ENCODE measurements at places on chromosomes 6 and 20.
A peak's percentile ranks its signal among the peaks of the same experiment; 100 is the strongest.

DNA sequence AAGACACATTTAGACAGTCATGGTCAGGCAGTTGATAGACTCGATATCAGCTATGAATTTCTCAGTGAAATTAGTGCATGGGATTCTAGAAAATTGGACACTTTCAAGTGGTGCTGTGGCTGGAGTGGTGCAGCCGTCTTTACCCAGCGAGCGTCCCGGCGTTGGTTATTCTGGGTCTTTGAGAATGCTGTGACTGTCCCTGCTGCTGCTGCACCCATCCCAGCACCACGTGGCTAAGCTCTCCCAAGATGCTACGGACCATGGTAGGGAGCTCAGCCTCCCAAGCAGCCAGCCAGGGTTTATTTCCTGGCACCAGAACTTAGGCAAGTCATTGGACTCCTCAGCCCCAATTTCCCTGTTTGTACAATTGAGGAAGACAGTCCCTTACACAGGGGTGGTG, 147.2 kb upstream of the RPS6KA2 start:
- DNase-seq = no peak

GRCh38 chr6:916131-916530, 223.2 kb upstream of the EXOC2 start:
- DNase-seq = no peak

- DNase-seq = no peak
Measured at GRCh38 chr6:16544006-16544405, 217.3 kb downstream of the ATXN1 start.

- peak; percentile 41 for DNase-seq
Measured at GRCh38 chr6:125812394-125813292, 21.9 kb downstream of the NCOA7 start.

DNA sequence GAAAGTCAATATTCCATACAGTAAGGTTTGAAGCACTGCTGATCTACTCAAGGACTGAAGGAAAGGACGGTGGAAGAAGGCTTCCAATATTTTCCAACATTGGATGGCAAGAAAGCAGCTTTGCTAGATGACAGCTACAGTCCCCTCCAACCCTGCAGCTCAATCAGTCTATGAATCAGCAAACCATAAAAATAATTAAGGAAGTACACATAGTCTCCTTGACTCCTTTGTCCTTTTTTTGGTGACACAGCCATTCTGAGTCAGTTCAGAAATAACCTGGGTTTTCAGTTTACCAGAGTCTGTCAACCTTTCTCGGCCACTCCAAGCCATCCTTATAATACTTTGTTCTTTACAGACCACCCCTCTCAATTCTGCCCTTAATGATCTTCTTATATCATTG, 232.5 kb downstream of the IBTK start:
- no peak for DNase-seq

DNA sequence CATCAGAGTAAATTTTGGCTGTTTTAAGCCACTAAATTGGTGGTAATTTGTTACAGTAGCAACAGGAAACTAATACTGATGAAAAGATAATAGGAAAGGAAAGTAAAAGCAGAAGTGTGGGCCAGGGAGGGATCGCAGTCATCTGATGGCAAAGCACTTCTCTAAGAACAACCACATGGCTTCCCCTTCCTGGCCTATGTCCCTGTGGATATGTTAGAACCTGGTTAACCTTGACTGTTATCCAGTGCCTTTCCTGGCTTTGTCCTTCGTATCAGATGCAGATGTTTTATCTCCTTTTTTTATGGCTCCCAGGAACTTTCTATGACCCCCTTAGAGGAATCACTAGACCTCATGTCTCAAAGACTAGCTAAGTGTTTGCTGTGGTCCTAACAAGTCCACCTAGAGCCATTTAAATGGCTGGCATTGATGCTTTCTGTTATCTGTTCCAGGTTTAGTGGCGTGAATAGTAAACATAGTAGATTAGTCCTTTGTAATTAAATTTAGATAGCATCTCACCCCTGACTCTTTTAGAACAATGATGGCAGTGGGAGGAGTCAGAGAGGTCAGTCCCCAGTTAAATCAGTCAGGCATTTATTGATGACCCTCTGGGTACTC, 79.2 kb upstream of the PHACTR2 start:
- DNase-seq = no peak

DNA sequence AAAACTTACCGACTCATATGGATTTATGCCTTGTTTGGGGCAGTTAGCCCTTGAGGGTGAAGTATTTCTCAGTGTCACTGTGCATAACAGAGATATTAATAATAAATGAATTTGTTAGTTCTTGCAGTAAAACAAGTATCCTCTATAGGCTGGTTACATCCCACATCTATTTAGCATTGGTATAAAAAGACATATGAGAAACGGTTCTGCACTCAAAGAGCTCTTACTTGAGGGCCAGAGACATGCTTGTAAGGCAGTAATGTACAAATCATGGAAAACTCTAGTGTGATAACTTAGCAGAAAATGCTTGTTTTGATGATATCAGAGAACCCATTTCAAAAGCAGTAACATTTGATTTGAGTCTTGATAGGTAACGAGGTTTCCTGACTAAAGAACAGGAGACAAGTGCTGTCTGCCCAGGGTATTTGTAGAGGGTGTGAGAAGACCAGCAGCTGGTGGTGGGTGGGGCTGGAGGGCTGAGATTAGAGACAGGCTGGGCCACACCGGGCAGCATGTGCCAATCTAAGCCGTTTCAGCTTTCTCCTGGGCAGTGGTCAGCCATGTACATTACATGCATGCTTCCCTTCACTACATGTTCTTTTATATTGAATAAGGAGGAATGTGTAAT, 46.3 kb downstream of the TULP4 start:
- peak; percentile 73 for DNase-seq

- DNase-seq = no peak
Measured at GRCh38 chr6:122246906-122247658, 152.4 kb upstream of the HSF2 start.

GRCh38 chr6:13261464-13261994, 66.8 kb downstream of the TBC1D7 start:
- no peak for DNase-seq

DNA sequence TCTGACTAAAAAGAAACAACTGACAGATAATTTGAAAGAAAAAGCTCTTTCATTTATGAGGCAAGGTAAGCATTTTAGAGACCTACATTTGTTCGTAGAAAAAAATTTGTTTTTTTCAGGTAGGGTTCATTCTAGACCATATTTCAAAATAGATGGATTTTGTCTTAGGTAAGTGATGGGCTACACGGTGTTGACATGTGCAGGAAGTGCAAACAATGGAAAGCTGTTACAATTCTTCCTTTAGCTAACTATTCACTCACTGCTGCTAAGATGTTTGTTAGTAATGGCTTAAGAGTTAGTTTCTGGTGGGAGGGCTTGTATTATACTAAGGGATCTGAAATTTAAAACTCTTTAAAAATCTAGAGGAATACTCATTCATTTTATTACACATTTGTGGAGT, 96.7 kb downstream of the CD109 start:
- no peak for DNase-seq

GRCh38 chr6:64973142-64973541, 733.9 kb downstream of the EYS start:
- DNase-seq = no peak

- DNase-seq = no peak
Measured at GRCh38 chr20:22496817-22497216, 87.6 kb downstream of the FOXA2 start.

DNA sequence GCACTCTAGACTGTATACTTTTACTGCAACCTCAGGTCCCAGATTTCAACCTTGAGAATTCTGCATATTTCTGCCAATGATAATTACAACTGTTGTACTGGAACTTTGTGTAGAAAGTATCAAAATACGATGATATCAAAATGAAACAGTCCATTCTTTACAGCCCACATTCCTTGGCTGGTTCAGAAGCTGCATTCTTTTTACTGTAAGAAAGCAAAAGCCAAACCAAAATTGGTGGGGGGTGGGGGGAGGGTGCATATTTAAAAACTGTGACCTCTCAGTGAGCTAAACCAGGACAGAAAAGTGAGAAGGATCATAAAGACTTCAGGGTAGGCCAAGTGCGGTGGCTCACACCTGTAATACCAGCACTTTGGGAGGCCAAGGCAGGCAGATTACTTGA, 41.8 kb upstream of the UBR2 start:
- no peak for DNase-seq

All from WERI-Rb-1 (cell line).